Psoas muscle (tissue), 8 donors: ENCODE measurements at places on chromosomes 6 and 20. TPM values are rescaled to one million over a fixed set of nuclear protein-coding genes. Genes with fewer than 3 reads are reported as not detected.

- DNase-seq = peak; percentile 69
These were observed 1.8 kb downstream of the GTPBP2 start for GRCh38 chr6:43627008-43627825.

- DNase-seq = no peak
These were observed 30.6 kb downstream of the SYTL3 start for GRCh38 chr6:158680481-158680880.

The HMGCLL1 gene
- total RNA-seq = 0.78 TPM

DNA sequence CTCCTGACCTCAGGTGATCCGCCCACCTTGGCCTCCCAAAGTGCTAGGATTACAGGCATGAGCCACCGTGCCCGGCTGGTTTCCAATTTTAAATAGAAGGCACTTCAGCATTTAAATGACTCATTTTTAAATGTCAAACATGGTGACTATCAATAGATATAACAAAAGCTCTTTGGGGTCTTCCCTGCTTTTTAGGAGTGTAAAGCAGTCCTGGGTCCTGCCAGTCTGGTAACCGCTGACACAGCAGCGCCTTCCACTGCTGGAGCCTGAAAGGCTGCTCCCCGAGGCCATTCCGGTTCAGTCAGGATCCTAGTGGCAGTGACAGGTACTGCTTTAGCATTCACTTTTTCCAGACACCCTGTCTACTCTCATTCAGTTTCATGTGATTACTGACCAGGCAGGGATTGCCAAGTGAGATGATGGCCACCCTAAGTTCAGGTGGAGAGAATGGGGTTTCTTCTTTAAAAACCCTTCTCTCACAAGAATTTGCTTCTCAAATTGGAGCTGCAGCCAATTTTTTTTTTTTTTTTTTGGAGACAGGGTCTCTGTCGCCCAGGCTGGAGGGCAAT lies 5.1 kb downstream of the DIDO1 start:
- no peak for DNase-seq

The AVP gene
- total RNA-seq = not detected

DNA sequence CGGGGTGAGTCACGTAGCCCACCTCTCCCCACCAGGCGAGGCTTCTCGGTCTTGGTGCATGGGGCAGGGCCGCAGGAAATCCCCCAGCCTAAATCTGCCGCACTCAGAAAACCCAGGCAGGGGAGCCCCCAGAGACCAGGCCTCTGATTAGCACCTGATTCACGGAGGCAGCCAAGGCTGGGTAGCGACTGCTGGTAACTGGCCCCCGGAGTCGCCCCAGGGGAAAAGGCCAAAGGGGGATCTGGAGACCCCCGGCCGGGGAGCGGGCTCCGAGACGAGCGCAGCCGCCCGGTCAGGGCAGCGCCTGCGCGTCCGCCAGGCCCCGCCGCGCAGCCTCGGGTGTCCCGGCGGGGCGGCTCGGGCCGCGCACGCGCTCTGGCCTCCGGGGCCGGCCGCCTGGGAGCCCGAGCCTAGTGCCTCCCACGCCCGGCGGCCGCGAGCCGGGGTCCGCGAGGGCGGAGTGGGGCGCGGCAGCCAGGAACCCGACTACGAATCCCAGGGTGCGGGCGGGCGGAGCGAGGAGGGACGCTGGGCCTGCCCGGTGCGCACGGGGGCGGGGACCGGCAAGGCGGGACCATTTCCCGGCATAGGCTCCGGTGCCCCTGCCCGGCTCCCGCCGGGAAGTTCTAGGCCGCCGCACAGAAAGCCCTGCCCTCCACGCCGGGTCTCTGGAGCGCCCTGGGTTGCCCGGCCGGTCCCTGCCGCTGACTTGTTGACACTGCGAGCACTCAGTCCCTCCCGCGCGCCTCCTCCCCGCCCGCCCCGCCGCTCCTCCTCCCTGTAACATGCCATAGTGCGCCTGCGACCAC lies at the start of gene DUSP22:
DUSP22 (plus strand) TSS at position 791 of the 809 bp plus-strand sequence. CDS start 53 bp downstream, outside the sequence.
- peak; percentile 92 for DNase-seq

DNA sequence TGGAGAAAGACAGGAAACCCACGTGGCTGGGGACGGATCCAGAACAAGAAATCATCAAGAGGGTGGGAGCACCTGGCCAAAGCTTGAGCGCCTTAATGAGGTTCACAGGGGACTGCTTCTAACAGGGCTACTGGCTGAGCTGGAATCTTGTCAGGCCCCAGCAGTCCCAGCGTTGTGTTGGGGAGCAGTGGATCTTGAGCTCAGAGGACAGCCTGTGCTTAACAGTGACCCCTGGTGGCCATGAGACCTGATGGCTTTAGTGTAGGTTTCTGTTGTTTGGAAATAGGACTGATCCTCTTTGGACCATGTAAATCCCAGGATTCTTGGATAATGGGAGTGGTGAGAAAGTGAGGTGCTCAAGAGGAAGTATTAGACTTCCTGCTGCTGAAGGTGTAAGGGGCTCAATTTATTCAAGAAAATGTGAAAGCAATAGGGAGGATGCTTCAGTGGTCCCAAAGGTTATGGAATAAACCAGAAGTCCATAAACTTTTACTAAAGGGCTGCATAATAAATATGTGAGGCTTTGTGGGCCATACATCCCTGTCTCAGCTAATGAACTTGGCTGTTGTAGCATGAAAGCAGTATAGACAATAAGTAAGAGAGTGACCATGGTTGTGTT lies 216.2 kb downstream of the NFATC2 start:
- no peak for DNase-seq

DNA sequence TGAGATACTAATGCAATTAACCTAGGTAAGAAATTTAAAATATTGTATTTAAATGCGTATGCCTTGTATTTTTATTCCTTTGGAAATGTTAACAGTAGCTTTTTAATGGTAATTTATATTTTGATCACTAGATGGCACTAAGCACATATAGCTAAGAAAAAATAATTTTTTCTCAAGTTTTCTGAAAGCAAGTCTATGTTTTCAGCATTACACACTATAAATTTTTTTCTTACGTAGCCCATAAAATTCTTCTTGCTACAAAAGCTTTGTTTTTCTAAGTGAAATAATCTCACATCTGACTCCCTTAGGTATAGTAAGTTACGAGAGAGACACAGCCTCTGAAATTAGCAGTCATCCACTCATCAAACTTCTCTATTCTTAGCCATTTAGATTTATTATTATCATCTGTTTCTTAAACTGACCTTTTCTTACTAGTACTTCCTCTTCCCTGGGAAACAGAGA lies 35.7 kb downstream of the TSPYL4 start:
- DNase-seq = no peak

DNA sequence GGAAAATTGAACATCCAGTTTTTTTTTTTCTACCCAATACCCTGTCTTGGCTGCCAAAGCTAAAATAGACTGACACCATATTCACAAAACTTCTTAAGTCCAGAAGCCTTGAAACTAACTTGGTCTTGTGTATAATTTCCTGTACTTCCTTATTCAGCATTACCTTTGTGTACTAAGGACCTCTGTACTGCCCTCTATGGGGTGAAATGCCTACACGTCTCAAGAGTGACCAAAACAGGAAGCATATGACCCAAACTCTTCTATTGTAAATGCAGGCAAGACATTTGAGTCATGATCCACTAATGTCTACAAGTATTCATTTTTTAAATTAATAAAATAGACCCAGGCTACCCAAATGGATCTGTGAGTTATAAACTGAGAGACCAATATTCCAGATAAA lies 50.4 kb downstream of the HMGCLL1 start:
- DNase-seq = no peak

GRCh38 chr6:167973148-167973885 lies 24.2 kb upstream of the KIF25 start:
- DNase-seq = no peak

- DNase-seq = no peak
These were observed 105.7 kb downstream of the IRF4 start for GRCh38 chr6:497258-497657.

The EYA4 gene
- 35.7 TPM for total RNA-seq

DNA sequence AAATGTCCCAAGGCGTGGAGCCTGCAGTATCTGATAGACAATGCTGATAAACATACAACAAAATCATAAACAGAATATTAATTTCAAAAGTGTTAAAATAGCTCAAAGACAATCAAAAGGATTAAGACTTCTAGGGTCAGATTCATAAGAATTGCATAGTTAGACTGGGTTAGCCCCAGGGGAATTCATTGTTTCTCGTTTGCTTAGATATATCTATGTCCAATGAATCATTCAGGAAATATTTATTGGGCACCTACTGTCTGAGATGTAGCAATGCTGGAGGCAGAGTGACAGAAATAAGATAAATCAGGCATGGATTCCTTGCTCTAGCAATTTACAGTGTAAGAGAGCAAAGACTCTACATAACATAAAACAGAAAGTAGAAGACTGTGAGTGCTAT lies 124.4 kb upstream of the PRL start:
- no peak for DNase-seq

- no peak for DNase-seq
These were observed 461.9 kb downstream of the GJA1 start for GRCh38 chr6:121897337-121897760.

DNA sequence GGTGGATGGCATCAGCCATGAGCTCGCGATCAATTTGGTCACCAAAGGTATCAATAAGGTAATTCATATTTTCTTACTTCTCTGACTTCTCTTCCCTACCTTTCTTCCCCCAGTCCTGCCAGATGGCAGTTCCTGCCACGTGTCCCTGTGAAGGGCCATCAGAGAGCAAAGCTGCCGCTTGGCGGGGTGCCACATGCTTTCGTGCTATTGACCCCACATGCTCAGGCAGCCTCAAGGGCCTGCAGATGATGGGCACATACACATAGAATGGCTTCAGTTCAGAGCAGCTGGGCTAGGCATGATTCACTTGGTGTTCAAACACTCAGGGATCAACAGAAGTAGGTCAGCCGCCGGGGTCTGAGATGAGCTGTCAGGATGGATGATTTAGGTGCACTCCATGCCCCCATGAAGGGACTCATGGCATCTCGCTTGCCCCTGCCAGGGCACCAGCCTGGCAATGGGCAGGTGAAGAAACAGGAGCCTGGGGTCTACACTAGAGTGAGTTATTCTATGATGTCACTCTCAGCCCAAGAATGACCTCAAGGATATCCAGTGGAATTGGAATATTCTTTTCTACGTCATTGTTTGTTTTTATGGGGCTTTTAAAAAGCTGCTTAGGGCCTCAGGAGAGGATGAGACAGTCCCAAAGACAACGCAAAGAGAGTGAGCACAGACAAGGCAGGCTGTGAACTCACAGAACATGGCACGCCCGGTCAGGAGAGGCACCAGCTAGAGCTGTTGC lies 25.5 kb downstream of the BANF2 start:
- DNase-seq = no peak

- DNase-seq = no peak
These were observed 56.5 kb downstream of the OR2J2 start for GRCh38 chr6:29227235-29227634.

The TEAD3 gene
- total RNA-seq = 23.0 TPM

The DOK5 gene
- total RNA-seq = 11.7 TPM

GRCh38 chr20:1494436-1494835 lies 3.2 kb upstream of the SIRPB2 start:
- DNase-seq = no peak

GRCh38 chr6:81608776-81609175 lies 143.7 kb downstream of the TENT5A start:
- no peak for DNase-seq

DNA sequence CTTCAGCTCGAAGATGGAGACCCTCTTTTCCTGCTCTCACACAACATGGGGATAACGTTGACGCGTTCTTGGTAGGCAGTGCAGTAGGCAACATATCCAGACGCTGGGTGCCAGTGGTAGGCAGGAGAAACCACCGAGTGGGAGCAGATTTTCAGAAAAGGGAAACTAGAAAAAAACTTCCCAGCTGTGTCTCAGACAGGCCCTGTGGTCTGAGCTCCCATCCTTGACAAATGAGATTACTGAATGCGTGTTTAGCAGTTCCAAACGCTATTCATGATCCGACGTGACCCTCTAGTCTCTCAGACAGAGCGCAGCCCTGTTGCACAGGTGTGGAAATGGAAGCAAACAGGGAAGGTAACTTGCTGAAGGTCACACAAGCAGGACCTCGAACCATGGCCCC lies 83.9 kb upstream of the DUSP22 start:
- DNase-seq = no peak

The TRIM10 gene
- not detected for total RNA-seq

- DNase-seq = no peak
These were observed 77.6 kb downstream of the MLIP start for GRCh38 chr6:54188846-54189245.

The CLIC5 gene
- total RNA-seq = 166 TPM

The ULBP3 gene
- total RNA-seq = 0.44 TPM

The FHL5 gene
- total RNA-seq = 8.8 TPM

The IL17A gene
- not detected for total RNA-seq
